ENCODE measurements at places on chromosomes 4 and X. TPM values are rescaled to one million over a fixed set of nuclear protein-coding genes. Genes with fewer than 3 reads are reported as not detected.

PABPC5 gene
- 0.03 TPM for total RNA-seq

SPANXB1 gene
- total RNA-seq = 4.0 TPM

RAB9B gene
- not detected for total RNA-seq

SPARCL1 gene
- not detected for total RNA-seq

CLNK gene
- not detected for total RNA-seq

IL3RA gene
- total RNA-seq = 0.31 TPM

ZNF732 gene
- total RNA-seq = not detected

QRFPR gene
- not detected for total RNA-seq

EDA2R gene
- 14.2 TPM for total RNA-seq

SMIM10L2A gene
- total RNA-seq = 0.26 TPM

LRIT3 gene
- 0.06 TPM for total RNA-seq

KLHL13 gene
- total RNA-seq = 0.39 TPM

MAB21L2 gene
- not detected for total RNA-seq

MSX1 gene
- total RNA-seq = 11.6 TPM

TXK gene
- 0.17 TPM for total RNA-seq

RPA4 gene
- 0.17 TPM for total RNA-seq

USP26 gene
- total RNA-seq = not detected

TMEM31 gene
- total RNA-seq = not detected

GYPA gene
- not detected for total RNA-seq

ETDA gene
- total RNA-seq = not detected

POF1B gene
- total RNA-seq = 2.9 TPM

GABRG1 gene
- total RNA-seq = not detected

PARM1 gene
- 0.62 TPM for total RNA-seq

TLR10 gene
- total RNA-seq = 0.05 TPM

C4orf36 gene
- total RNA-seq = 1.0 TPM

KLKB1 gene
- not detected for total RNA-seq

ITM2A gene
- 0.38 TPM for total RNA-seq

NDNF gene
- not detected for total RNA-seq

DCAF4L1 gene
- 0.11 TPM for total RNA-seq

CACNA1F gene
- not detected for total RNA-seq

UGT2B17 gene
- not detected for total RNA-seq

GAGE2A gene
- total RNA-seq = not detected

STK26 gene
- total RNA-seq = 12.6 TPM

VBP1 gene
- total RNA-seq = 68.4 TPM

CCDC110 gene
- not detected for total RNA-seq

SPON2 gene
- 0.09 TPM for total RNA-seq

UGT2B15 gene
- total RNA-seq = 0.14 TPM
